ENCODE measurements at places on chromosomes 11 and 22. TPM values are rescaled to one million over a fixed set of nuclear protein-coding genes. Genes with fewer than 3 reads are reported as not detected.

GRCh38 chr11:122115524-122116379 is at the start of gene BLID:
Gene BLID (minus strand): TSS chr11:122116215. CDS start chr11:122115922, 293 bp downstream.
- no peak for DNase-seq

DNA sequence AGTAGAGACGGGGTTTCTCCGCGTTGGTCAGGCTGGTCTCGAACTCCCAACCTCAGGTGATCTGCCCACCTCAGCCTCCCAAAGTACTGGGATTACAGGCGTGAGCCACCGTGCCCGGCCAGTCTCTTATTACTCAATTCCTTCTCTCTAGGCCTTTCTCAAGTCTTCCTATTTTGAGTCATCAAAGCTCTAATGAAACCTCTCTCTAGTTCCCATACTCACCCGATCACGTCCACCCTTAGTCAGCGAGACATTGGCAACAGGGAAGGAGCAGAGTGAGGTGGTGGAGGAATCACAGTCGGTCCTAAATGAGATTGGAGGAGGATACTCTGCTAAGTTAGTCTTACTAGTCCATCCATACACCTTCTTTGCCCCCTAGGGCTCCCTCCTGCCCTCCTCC is 5.0 kb downstream of the BSCL2 start:
- DNase-seq: no peak

The OR52N4 gene
- not detected for total RNA-seq

DNA sequence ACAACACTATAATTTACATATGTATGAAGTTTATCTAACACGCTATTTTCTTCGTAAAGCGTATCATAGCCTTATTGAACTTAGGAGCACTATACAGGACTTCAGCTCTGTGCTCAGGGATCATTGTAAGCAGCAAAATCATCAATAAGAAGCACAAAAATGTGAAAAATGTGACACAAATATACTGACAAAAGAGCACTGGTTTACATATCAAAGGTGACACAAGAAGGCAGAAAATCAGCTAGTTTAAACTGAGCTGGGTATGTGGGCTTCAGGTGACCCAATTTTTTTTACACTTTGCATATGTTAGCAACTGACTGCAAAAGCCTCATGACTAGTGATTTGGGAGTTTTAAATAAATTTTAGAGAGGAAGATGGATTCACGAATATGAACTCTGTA is 215.2 kb upstream of the CHORDC1 start:
- DNase-seq: no peak

The APOBEC3A gene
- total RNA-seq: not detected

DNA sequence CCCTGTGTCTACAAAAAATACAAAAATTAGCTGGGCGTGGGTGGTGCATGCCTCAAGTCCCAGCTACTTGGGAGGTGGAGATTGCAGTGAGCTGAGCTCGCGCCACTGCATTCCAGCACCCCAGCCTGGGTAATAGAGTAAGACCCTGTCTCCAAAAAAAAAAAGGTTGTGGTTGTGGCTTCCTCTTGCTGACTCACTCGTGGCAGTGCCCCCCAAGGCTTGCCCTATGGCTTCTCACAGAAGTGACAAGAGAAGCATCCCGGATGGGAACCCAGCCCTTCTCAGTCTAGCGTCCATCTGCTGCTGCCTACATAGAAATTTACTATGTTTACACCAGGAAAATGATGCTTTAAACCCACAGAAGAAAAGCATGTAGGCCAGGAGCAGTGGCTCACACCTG is 68.5 kb upstream of the PITPNB start:
- DNase-seq: peak; percentile 81

The RBM4B gene
- 22.5 TPM for total RNA-seq

DNA sequence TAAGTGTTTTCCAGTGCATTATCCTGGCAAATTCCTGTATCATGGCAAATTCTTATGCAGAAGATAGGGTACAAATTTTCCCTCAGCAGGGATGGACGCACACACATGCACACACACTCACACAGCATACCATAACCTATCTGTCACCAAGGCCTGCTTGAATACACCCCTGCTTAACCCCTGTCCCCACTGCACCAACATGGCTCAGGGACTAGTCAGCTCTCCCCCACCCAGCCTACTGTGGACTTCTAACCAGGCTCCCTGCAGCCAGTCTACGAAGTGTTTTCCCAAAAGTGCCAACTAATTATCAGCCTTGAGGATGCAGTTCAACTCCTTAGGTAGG is 63.1 kb downstream of the RAB30 start:
- DNase-seq: no peak

The UQCC3 gene
- total RNA-seq: 5.5 TPM

GRCh38 chr11:60315871-60316270 is 11.2 kb upstream of the MS4A6E start:
- no peak for DNase-seq

DNA sequence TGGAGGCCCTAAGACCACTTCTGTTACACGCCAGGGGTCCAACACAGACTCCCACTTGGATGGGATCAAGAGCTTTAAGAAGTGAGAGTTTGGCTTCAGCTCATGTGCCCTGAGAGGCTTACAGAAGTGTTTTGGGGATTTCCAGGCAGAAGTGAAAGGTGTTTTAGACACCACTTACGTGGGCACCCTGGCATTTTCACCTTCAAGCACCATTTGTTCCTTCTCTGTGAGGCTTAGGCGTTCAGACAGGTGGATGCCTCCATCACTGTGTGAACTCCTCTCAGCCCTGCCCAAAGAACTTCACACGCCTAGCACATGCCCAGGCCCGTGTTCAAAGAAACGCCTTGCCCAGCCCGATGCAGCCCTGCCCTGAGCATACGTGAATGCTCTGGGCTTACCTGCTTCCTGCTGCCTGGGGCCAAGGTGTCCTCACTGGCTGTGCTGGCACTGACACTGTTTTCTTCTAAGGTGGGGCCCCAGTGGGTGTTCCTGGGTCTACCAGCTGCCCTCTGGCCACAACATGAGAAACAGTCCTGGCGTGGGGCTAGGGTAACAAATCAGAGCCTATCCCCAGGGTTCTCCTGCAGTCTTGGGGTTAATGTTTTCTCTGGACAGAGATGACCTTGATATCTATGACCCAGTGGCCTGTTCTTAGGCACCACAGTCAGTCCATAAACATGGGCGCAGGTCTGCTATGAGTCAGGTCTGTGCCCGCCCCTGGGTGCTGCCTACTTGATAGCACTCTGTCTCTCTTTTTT is 34.0 kb downstream of the AMPD3 start:
- peak; percentile 37 for DNase-seq

DNA sequence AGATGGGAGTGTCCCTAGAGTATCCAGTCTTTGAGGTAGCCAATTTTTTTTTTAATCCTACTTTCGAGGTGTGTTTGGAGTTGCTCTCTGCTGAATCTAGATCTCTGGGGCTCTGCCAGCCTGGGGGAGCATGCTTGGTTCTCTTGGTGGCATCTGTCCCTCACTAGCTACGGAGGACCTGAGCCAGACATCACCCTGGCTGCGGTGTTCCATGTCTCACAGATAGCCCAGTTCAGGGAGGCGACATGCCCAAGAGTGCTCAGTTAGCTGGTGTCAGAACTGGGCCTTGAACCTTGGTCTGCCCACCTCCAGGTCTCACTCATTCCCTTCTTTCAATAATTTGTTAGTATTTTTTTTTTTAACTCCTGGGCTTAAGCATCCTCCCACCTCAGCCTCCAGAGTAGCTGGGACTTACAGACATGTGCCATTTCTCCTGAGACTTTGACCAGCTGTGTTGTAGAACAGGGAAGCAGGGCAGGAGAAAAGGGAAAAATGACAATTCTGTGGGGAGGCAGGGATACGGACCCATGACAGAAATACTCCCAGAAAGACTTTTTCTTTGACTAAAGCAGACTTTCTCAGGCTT is 621 bp downstream of the HMOX1 start:
- DNase-seq: no peak

- DNase-seq: no peak
Observed at GRCh38 chr11:102214623-102215022, 102.7 kb upstream of the BIRC3 start.

DNA sequence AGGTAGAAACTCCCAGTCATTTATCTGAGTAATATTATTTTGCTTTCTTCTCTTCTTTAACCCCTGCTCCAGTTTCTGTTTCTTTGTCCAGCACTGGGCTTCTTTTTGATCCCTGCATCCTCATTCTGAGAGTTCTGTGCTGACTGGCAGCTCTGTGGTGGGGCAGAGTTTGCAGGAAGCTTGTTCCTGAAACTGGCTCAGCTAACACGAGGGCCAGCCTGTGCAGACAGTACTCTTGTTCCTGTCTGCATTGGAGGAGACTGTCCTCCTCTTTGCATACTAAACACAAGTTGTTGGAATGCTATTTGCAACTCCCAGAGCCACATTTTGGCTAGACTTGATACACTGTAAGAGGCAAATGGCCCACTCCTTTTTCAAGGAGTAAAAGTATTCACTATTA is 93.1 kb upstream of the HORMAD2 start:
- DNase-seq: no peak

The APOBEC3C gene
- 17.2 TPM for total RNA-seq

DNA sequence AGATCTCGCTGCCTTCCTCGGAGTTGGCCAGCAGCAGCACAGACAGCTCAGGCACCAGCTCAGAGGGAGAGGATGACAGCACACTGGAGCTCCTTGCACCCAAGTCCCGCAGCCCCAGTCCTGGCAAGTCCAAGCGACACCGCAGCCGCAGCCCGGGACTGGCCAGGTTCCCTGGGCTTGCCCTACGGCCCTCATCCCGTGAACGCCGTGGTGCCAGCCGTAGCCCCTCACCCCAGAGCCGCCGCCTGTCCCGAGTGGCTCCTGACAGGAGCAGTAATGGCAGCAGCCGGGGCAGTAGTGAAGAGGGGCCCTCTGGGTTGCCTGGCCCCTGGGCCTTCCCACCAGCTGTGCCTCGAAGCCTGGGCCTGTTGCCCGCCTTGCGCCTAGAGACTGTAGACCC is 6.4 kb downstream of the PLA2G3 start:
- no peak for DNase-seq

The INSC gene
- not detected for total RNA-seq

The DEFB131B gene
- total RNA-seq: not detected

The PKDREJ gene
- total RNA-seq: 0.05 TPM

GRCh38 chr11:118170882-118171268 is 5.6 kb downstream of the SCN2B start:
- peak; percentile 49 for DNase-seq

DNA sequence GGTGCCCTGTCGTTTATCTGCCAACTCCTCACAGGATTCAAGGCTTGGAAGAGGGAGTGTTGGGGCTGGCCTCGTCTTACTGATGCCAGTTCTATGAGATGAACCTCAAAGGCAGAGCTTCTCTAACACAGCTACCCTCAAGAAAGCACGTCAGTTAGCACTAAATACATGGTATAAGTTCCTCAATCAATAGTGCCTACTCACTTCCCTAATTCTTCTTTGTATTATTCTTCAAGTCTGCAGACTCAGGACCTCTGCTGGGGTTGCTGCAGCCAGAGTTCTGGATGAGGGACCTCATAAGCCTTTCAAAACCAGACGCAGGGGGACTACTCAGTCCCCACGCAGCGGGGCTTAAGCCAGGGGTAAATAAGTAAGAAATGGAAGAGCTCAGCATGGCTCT is 118.3 kb downstream of the VPREB1 start:
- DNase-seq: no peak

GRCh38 chr11:34784318-34784841 is 131.8 kb downstream of the APIP start:
- no peak for DNase-seq

DNA sequence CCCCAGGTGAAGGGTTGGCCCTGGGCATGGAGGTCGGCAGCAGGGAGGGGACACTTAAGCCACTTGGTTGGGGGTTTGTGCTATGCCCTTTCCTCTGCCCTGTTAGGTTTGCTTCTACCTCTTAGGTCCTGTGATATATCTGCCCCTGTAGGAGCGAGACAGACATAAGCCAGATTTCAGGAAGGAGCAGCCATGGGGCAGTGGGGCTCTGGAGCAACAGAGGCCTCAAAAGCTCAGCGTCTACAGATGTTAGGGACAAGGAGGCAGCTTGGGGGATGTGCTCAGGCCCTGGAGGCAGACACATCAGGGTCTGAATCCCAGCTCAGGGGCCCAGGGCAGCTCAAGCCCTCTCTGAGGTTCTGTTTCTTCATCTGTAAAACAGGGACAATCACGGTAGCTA is 27.2 kb upstream of the KCNQ1OT1 start:
- no peak for DNase-seq

The OR2AT4 gene
- total RNA-seq: not detected

The CHRM4 gene
- total RNA-seq: 0.42 TPM

GRCh38 chr22:50269970-50270665 is at the start of gene MAPK11:
Gene MAPK11 (minus strand): TSS chr22:50270380. CDS start chr22:50270292, 88 bp downstream.
- DNase-seq: no peak

The TNNI2 gene
- total RNA-seq: 1.3 TPM

DNA sequence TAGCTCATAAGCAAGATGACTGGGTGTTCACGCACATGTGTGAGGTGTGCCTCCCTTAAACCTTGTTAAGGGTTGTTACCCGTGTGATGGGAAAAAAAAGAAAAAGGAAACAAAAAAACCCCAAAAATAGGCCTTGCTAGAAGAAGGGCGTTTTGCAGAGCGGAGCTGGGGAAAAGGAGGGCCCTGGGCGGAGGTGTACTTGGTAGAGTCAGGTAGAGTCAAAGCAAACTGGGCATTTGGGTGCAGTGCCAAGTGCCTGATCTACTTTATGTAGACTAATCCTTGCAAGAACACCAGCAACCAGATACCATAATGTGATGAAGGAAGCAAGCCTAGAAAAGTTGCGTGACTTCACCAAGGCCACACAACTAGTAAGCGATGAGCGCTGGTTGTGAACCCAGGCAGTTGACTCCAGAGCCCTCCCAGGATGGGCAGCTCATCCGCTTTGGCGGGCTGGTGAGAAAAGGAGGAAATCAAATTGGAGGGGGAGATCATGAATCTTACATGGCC is 1.2 kb upstream of the TIRAP start:
- DNase-seq: no peak

GRCh38 chr11:12126344-12127019 is 16.1 kb downstream of the MICAL2 start:
- DNase-seq: no peak

The FAM180B gene
- not detected for total RNA-seq

The RGL4 gene
- total RNA-seq: not detected

DNA sequence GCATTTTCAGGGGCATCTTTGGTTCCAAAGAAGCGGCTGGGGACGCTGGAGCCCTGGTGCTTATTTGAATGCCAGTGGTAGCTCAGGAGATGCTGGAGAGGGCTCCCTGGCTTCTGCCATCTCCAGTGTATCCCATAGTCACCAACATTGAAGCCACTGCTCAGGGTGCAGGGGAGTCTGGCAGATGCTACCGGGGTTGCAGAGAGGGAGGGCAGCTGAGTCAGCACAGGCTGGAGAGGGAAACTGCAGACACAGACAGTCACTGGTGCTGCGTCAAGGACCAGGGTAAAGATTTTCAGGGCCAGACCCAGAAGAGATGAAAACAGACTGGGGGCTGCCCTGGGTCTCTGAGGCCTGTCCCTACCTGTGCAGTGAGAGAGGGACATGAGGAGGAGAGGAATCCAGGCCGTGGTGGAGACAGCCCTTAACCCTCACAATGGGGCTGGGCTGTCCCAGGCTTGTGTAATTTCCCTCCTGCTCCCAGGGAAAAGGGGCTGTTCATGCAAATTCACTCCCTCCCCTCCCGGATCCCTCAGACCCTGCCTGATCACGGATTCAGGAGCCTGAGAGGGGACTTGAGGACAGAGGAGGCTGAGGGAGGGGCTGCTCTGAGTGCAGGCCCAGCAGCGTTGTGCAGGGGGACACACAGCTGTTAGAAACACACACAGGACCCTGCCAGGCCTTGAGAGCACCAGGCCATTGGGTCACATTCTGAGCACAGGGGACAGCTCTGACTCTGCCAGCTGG is 126.9 kb upstream of the GRK3 start:
- DNase-seq: no peak

- no peak for DNase-seq
Observed at GRCh38 chr11:73048446-73048845, 93.7 kb downstream of the FCHSD2 start.
